ENCODE measurements at places on chromosomes 2 and 18.
A peak's percentile ranks its signal among the peaks of the same experiment; 100 is the strongest.

DNA sequence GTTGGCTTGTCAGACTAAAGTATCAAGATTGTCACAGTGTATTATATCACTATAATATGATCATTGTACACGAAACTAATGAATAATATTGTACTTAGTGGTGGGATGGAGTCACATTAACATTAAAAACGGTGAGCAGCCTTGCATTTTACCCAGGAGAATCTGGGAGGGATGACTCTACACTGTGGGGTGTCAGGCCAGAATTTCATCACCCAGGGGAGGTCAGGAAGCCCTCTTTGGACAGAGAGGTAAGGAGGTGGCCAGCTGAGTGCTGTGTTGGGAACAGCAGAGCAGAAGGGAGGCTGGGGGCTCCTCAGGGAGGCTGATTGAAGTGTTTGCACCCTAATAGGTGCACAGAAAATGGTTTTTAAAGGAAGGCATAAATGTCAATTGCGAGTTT, 33.0 kb downstream of the CDCA7 start:
- no peak for DNase-seq

DNA sequence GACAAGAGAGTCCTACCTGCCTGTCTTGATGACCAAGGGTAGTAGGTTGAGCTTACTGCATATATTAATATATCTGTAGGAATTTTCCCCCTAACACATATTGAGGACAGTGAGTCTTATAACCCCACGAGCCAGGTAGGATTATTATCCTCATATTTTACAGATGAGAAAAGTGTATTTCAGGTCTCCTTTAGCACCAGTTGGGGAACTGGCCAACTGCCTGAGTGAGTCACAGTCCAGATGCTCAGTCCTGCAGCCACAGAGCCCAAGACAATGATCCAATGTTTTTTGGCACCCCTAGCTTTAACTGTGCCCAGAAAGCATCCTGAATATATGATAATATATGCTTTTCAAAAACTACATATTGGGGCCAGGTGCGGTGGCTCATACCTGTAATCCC, 30.8 kb upstream of the GLS start:
- no peak for DNase-seq

GRCh38 chr2:176503776-176504175, 234.5 kb downstream of the MTX2 start:
- DNase-seq: no peak

DNA sequence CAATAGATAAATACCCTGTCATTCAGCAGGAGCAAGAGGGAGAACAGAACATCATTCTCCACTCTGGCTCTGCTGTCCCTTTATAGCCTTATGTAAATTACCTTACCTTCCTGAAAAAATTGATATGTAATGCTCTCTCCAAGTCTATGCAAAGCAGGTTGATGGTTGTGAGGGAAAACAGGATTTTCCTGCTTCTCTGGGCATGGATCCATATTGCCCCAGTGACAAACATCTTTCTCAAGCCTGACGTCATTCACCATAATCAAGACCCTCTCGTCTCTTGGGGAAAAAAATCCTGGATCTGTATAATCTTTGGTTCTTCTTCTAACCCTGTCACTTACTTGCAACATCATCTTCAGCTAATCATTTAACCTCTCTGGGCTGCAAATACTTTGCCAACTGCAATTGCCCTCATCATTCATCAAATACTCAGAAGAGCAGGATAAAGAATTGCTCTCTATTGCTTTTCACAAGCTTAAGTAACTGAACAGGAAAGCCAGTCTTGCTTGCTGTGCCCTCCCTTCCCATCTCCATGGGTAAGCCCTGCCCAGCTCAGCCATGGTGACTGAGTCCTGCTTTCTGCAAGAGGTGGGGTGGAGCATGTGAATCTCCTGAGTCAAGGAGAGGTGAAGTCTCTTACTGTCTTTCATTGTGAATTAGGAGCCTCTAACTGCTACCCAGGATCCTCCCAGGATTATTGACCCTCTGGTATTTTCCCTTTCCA, 123.7 kb upstream of the KLF7 start:
- no peak for DNase-seq

DNA sequence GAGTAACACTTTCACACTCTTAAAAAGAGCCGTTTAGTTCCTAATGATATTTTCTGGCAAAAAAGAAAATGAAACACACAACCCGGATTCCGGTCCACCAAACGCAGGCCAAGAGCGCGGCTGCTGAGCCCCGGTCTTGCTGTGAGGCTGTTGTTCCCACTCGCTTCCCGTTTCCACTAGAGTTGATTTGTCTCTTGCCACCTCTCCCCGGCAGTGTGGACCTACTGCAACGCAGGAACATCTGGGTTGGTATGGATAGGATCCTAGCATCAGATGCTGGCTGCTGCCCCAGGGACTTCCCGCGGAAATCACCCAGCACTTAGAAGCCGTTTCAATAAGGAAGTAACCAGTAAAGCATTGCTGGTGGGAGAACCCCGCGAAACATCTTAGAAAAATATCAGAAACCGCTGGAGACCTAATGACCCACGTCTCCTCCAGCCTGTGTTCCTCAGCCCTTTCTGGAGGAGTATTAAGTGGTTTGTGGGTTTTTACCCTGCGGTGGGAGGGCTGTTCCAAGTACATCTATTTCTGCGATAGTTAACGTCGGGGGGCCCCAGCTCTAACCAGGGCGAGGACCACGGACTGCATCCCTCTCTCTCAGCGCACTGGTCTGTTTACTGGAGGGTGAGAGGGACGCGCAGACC, 939 bp downstream of the DOCK10 start:
- DNase-seq: peak; percentile 23

GRCh38 chr2:95073856-95074662, 47.5 kb downstream of the MRPS5 start:
- DNase-seq: no peak

- no peak for DNase-seq
These were observed 10.3 kb upstream of the ATOH8 start for GRCh38 chr2:85743304-85743978.

DNA sequence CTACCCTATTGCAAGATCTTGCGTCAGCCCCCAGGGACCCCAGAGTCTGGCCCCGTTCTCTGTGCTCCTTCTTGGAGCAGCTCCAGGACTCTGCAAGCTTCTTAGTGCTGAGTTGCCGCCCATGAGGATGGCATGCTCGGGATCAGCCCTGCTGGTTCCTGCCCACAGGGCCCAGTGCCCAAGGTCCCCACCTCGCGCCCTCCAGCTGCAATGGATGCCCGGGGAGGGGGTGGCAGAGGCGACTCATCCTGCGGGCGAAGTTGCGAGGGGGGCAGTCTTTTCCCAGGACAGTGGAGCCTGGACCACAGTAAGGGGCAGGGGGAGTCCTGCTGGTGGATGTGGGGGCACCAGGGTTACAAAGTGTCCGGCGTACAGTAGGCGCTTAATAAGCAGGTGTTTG, 261.9 kb downstream of the BCL2 start:
- DNase-seq: no peak

DNA sequence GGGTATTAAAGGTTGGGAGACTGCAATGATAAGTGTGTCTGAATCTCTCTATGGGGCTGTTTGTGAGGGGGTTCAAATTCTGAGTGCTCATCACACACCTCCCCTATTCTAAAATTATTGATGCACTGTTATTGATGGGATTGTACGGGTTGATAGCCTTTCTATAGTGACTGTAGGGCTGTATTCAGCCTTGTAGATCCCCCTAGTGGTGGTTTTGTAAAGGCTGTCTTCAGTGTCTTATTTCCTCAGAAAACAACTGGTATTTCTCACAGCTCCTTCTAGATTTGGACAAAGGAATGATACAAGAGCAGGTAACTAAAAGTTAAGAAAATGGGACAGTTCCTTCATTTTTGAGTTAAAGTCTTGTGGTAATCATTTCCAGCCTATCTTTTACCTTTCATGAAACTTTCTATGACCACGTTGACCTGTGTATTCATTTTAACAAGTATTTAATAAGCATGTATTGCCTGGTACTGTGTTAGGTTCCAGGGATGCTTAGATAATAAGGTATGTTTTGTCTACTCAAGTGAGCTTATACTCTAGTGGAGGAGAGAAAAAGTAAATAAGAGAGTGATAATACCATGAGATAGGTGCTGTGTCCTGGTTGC, 21.2 kb downstream of the SMAD4 start:
- DNase-seq: peak; percentile 64

GRCh38 chr2:55152475-55153412, 79.3 kb downstream of the CLHC1 start:
- no peak for DNase-seq

- no peak for DNase-seq
These were observed 20.3 kb upstream of the AGFG1 start for GRCh38 chr2:227451655-227451992.

All from D341Med (cell line).